Activated naive CD8-positive, alpha-beta T cell treated with anti-CD3 and anti-CD28 coated beads, Interleukin-2, amount 10 ng/mL, durations not matched to agents 7 days and 5 days (primary cell): ENCODE measurements at places on chromosomes 12 and 14.

DNA sequence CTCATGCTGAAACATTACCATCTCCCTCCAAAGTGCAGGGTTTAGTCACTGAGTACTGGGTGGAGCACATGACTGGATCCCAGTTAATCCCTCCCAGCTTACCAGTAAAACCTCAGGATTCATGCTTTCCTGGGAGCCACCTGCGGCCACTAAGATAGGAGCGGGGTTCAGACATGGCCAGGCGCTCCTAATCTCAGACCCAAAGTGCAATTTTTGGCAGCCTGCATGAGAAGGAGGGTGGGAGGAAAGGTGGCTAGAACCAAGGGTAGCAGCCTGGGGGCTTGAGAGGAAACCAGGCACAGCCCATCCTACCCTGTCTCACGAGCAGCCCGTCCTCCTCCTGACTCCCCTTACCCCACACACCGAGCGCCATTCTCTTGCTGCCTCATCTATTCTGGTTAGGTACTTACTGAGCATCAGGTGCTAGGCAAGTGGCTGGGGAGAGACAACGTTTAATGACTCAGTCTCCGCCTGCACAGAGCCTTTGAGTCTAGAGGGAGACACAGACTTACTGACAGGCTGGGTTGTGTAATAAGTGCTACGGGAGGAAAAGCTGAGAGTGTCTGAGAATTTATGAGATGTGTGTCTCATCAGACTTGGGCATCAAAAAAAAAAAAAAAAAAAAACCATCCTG is 9.9 kb downstream of the GPRC5A start:
- DNase-seq = no peak

DNA sequence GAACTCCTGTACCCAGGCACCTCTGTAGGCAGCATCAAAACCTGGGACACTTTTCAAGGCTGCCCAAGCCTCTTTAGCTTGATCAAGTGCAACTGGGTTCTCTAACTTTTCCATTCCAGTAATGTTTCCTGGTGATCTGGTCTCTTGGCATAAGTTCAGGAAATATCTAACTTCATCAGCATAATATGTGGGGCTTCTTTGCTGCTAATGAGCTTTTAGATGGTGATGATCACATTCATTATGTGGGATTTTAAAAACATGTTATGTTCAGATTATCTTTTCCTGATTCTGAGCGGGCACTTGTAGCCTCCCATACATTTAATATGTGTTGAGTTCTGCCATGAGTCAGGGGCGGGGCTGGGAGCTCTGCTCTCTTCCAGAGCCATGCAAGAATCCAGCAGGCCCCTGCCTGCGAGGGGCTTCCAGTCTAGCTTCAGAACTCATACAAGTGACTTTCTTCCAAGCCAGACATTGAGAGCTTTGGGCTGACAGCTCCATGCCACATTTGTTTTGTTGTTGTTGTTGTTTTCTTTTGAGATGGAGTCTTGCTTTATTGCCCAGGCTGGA is 39.5 kb upstream of the RIN3 start:
- no peak for DNase-seq

- DNase-seq = no peak
These were observed 6.3 kb upstream of the RILPL2 start for GRCh38 chr12:123442774-123443173.

DNA sequence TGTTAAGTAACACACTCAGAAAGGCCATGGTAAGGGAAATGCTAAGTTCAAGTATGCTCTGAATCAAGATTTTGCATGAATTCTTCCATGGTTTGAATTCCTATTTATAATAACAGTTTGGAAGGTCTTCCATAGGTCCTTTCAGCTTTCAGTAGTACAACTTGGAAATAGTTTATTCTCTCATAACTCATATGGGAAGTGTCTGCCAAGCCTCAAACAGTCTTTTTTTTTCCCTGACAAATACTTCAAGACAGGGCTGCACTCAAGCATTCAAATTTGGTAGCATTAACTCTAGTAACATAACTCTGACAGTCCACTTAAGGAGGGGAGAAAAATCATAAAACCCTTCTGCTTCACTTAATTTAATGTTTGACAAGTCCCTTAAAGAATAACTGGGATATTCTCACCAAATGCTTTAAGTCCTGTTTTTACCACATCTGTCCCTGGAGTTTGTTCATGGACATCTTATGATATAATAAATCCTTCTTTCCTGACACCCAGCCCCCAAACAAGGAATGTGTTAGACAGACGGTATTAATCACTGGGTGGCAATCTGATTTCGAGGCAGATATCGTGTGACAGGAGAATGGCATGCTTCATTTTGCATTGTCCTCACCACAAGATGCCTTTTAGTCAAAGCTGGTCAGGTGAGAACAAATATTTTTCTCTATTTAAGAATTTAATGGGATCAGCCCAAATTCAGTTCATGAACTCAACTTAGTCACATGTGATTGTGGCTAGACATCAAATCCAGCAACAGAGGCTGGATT is 165.7 kb downstream of the BMP4 start:
- DNase-seq = no peak

GRCh38 chr14:22836301-22837113 is at the start of gene MMP14:
TSS of gene MMP14 (plus strand) at chr14:22836585. CDS start at chr14:22836818, 233 bp downstream.
- no peak for DNase-seq

DNA sequence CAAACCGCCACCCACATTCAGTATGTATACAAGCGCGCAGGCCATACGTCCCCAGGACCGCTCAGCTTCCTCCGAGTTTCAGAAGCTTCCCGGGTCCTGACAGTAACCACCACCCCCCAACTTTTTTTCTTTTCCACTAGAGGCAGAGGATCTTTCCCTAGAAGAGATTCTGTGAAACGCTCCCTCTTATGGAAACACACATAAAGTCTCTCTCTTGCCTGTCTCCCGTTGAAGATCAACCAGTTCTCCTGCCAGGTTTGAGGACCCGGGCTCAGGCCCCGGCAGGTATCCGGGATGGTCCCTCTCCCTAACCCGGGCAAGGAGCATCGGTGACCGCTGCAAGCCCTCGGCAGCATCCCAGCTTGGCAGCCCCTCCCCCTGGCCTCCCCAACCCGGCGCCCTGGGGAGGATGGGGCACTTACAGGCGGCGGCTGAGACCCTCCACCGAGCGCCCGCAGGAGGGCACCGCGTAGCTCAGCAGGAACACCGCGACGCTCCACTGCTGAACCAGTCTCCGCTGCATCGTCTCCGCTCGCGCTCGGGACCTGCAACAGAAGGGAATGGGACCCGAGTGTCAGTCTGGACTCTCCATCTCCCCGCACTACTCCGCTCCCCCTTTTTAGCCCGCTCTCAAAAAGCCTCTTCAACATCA is 3.4 kb downstream of the PTHLH start:
- DNase-seq = peak; percentile 38

DNA sequence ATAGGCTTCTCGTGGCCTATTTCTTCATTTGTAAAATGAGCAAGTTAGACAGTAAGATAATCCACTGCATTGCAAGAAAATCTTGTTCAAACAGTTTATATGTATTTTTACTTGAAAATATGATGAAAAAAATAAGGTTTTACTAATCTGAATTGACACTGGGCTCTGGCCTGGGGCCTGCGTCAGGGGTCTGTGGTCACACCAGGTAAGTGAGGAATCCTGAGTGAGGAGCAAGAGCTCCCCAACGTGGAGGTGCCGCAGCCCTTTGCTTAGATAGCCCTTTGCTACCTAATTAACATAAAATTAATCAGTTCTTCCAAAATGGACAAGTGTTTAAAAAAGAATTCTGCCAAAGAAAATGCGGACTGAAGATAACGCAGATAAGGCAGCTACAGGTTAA is 39.1 kb upstream of the STAB2 start:
- DNase-seq = no peak

- no peak for DNase-seq
These were observed 842.8 kb downstream of the VRK1 start for GRCh38 chr14:97640031-97640430.

- no peak for DNase-seq
These were observed 93.5 kb downstream of the PPP1R12A start for GRCh38 chr12:79841248-79841877.

DNA sequence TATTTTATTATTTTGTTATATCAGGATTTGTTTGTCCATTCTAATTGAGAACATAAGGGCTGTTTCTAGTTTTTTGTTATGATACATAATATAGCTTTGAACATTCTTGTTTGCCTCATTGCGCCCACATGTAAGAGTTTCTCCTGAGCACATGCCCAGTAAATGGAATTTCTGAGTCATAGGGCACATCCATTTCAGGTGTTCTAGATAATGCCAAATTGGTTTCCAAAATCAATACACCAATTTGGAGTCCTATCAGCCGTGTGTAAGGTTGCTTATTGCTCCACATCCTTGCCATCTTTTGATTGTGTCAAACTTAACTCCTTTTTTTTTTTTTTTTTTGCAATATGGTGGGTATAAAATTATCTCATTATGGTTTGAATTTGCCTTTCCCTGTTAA is 97.9 kb upstream of the RESF1 start:
- no peak for DNase-seq

DNA sequence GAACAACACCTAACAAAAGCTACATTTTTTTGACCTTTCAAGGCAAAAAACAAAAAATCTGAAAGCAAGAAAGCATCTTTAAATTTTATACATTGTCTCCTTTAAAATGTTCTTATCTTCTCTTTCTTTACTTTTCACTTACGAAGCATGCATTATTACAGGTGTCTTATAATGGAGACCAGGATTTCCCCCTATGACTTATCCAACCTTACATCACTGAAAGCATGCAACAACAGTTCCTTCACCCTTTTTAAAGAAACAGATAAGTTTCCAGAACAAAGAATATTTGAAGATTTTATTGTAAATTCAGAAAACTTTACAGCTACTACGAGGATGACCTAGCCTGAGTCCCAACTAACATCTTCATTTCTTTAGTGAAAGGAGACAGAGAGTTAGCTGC is 277.2 kb downstream of the AKAP6 start:
- no peak for DNase-seq

- DNase-seq = no peak
These were observed 249.2 kb upstream of the PWP1 start for GRCh38 chr12:107436376-107436775.

GRCh38 chr12:28698553-28698952 is 450.5 kb upstream of the FAR2 start:
- DNase-seq = no peak

DNA sequence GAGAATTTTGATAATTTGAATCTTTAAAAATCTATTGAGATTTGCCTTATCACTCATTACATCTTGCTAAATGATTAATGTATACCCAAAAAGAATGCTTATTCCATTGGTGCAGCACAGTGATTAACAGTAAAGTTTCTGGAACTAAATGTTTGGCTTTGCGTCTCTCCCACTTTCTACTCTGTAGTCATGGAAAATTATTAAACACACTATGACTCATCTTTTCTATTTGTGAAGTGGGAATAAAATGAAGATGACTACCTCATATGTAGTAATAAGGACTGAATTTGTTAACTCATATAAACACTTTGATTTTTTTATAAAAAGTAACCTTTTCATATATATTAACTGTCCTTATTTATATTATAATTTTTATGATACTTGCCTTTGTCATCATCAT is 118.1 kb downstream of the RERGL start:
- DNase-seq = no peak

- no peak for DNase-seq
These were observed 411.8 kb downstream of the NPAS3 start for GRCh38 chr14:33350366-33350990.

DNA sequence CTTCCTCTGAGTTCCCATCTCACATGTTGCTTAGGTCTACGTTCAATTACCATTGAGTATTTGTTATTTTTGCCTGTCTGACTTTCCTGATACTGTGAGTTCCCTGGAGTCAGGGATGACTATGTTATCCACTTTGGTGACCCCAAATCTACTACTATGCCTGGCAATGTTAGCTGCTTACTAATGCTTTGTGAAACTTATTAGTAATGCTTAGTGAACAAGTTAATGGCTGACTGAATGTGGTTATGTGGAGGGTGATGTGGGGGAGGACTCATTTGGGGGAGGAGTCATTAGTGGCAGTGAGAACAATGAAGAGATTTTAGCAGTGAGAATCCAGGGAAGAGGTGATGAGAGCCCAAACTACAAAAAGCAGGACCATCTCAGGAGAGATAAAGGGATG is 121.6 kb downstream of the KTN1 start:
- no peak for DNase-seq

- peak; percentile 79 for DNase-seq
These were observed 108.7 kb upstream of the CCND2 start for GRCh38 chr12:4164559-4165558.

DNA sequence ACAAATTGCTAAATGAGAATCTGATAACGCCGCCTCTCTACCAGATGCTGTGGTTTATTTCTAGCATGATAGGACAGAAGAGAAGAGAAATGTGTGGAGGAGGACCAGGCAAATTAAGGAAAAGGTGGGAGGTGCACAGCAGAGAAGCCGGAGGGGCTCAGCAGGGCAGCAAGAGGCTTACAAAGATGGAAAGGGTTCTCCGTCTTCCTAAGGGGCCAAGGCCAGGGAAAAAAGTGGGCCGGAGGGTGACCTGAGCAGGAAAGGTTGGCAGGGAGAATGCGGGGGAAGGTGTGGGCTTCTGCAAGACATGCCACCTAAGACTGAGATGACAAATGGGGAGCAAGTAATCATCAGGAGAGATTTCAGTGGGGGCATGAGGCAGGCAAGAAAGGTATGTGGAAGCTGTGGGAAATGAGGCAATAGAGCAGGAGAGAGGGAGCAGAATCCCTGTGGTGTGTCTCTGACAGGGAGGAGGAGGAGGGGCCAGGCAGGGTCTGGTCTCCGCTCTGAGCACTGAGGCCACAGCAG is 18.7 kb downstream of the MANSC1 start:
- no peak for DNase-seq

- DNase-seq = no peak
These were observed 40.3 kb upstream of the RGS6 start for GRCh38 chr14:71891970-71892369.

GRCh38 chr14:98173305-98173704 is 1098.7 kb downstream of the BCL11B start:
- peak; percentile 64 for DNase-seq

GRCh38 chr12:110600254-110600653 is 13.7 kb upstream of the TCTN1 start:
- DNase-seq = no peak

- no peak for DNase-seq
These were observed 5.6 kb downstream of the ATP2A2 start for GRCh38 chr12:110286623-110287022.

GRCh38 chr14:39722547-39723273 is 290.5 kb upstream of the FBXO33 start:
- DNase-seq = no peak

DNA sequence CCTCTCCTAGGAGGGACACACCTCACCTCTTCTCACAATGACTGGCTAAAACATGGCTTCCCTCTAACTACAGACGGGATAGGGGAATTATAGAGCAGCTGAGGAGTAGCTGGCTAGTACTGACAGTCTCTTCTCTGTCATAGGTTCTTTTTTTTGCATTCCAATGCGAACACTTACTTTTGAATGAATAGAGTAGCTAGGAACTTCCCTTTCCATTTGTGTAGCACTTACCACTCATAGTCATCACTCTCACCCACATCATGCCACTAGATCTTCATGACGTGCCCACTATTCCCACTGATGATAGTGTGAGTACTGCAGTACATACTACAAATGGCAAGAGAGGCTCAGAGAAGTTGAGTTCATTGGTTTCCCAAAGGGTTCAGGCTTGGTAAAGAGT is 143.9 kb upstream of the HIF1A start:
- no peak for DNase-seq

DNA sequence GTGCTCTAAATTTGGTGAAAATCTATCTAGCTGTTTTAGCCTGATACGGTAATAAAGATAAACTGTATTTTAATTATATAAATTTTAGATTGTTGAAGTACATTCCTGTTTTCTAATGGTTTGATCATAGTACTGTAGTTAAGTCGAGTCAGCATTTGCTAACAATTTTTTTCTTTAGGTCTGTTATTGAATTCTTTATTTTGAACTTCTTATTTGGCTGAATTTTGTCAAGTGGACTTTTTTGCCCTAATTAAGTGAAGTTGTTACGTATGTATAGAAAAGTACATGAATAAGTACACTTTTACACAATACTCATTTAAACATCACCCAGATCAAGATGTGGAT is 66.8 kb downstream of the VRK1 start:
- DNase-seq = no peak
